ENCODE measurements at places on chromosomes 2 and 18.

DNA sequence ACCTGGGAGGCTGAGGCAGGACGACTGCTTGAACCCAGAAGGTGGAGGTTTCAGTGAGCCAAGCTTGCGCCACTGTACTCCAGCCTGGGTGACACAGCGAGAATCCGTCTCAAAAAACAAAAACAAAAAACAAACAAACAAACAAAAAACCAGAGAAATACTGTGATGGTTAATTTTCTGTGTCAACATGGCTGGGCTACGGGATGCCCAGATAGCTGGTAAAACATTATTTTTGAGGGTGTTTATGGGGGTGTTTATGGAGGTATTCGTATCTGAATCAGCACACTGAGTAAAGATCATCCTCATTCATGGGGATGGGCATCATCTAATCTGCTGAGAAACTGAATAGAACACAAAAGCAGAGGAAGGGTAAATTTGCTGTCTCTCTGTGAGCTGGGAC, 40.8 kb upstream of the COX7A2L start:
- no peak for DNase-seq

- no peak for DNase-seq
These were observed 446.3 kb downstream of the LPIN1 start for GRCh38 chr2:12192762-12193161.

DNA sequence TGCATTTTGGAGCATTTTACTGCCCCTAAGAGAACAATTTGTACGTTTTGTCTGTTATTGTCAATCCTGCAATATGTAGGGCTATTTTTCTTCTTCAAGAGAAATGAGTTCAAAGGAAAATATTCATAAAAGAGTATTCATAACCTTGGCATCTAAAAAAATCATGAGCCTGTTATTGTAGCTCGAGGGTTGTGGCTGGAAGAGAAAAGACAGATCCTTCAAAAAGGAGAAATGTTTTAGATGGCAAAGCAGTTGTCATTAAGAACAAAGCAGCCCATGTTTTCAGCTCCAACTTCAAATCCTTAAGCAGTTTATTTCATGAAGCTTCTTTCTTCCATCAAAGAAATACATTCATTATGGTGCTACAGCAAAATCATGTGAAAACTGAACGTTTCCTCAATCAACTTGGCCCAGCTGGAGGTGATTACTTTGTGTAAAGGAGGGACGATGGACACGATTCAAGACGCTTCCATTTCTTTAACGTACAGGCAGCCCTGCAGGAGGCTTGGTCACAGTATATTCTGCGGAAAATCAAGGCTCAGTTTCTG, 31.4 kb downstream of the QPCT start:
- DNase-seq: no peak

DNA sequence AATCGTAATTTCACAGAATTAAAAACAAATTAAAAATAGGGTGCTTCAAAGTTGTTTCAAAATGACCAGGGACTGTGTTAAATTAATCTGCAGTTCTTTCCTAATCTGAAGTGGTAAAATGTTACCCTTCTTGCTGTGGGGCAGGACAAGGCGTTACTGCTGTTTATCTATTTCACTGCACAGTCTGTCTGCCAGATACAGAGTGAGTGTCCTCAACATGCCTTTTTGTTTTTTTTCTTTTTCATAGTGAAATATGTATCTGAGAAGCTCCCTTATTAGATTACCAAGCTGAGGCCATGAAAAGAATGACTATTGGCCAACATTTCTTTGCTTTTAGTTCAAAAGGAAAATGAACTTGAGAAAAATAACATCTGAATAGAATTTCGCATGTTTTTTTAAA, 38.0 kb downstream of the KCTD1 start:
- DNase-seq: no peak

GRCh38 chr2:179438654-179439053, 174.0 kb upstream of the SESTD1 start:
- no peak for DNase-seq

- DNase-seq: no peak
These were observed 18.0 kb downstream of the ITSN2 start for GRCh38 chr2:24342110-24342910.

DNA sequence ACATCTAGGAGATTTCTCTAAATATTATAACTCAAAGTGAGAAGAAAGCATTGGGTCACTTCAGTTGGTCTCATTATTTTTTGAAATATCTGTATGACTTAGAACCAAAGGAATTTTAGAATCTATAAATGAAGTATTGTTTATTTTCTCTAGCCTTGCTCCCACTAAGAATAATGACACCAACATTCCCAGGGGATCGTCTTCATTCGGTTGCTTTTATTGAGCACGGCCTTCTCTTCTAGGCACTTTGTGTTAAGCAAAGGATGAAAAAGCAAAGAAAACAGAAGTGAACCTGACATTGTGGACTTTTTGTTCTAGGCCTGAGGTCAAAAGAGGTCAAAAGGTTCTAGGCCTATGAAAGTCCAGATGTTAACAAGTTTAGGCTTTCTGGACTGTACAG, 231.9 kb downstream of the GALR1 start:
- no peak for DNase-seq

GRCh38 chr2:214185546-214185945, 225.3 kb upstream of the VWC2L start:
- no peak for DNase-seq

GRCh38 chr2:178330175-178331017, 120.6 kb downstream of the PRKRA start:
- DNase-seq: no peak

- no peak for DNase-seq
These were observed 34.0 kb downstream of the ST6GAL2 start for GRCh38 chr2:106851881-106852501.

GRCh38 chr2:55176094-55176415, 56.0 kb downstream of the CLHC1 start:
- DNase-seq: no peak

DNA sequence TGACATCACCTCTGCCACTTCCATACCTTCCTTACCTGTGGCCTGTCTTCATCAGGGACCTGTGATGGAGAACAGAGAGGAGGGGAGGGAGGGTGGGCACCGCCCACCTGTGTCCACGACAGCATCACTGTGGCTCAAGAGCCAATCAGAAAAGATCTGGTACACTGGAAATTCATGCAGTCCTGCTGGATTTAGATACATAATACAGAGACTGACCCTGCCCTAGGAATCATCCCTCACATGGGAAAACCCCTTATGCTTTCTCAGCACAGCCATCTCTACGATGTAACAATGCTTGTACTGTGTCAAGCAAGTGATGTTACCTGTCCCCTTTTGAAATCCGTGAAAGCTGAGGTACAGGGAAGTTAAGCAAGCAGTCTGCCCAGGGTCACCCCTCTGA, 145.6 kb upstream of the EPAS1 start:
- no peak for DNase-seq

DNA sequence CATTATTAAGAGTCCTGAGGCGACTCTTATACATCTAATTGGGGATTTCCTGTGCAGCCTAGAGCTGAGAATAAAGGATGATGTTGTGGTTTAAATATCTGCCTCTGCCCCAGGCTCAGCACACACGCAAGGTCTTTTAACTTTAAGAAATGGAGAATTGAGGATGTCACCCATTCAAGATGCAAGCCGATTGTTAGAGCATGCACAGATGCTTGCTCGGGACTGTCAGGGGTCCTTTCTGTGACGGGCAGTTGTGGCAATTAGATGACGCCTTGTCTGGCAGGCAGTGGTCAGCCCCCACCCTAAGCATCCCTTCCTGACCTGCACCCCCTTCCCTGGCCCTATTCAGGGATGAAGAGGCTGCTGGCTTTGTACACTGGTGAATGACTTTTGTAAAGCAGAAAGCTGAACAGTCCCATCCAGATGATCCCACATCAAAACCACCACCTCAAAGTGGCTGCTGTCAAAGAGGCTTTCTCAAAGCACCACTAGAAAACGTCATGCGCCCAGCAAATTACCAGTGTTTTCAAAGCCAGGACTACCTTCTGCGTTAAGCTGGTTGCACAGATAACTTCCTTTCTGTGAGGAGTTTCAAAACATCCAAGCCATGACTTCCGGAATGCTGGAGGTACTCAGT, 23.7 kb downstream of the FAM178B start:
- DNase-seq: no peak

DNA sequence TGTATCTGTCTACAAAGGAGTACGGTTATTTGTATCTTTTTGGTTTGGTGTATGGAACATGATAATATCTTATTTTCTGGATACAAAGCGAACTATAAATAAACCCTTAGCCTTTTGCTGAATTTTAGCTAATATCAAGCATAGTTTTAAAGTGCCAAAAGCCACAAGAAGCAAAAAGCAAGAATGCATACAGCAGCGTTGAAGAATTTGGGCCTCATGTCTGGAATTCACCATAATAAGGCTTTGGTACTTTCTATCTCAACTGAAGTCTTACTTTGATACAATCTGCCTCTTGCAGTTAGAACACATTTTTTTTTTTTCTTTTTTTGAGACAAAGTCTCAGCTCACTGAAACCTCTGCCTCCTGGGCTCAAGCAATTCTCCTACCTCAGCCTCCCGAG, 151.5 kb downstream of the ERBB4 start:
- no peak for DNase-seq

- no peak for DNase-seq
These were observed 30.9 kb downstream of the CD28 start for GRCh38 chr2:203737360-203737759.

GRCh38 chr2:174333372-174334277, 1.1 kb upstream of the SP9 start:
- DNase-seq: no peak

GRCh38 chr2:44740678-44741077, 200.8 kb upstream of the SIX3 start:
- DNase-seq: no peak

GRCh38 chr2:153575171-153575853, 96.8 kb upstream of the RPRM start:
- DNase-seq: no peak

- DNase-seq: no peak
These were observed 40.0 kb upstream of the PEX13 start for GRCh38 chr2:60977562-60977895.

GRCh38 chr2:235480614-235481013, 13.2 kb upstream of the AGAP1 start:
- DNase-seq: no peak

DNA sequence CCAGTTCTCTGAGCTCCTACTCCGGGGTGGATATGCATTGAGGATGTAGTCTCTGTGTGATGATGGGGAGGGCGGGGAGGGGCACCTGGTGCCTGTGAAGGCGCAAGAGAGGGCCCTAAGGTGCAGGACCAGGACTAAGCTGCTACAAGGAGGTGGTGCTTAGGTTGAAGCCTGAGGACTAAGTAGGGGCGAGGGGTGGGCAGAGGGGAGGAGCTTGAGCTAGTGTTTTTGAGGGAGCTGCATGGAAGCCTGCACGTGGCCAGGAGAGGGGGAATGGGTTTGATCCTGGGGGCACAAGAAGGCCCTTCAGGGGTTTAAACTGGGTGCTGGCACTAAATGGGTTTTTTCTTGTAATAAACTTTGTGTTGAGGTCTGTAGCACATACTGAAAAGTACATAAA, 105.0 kb downstream of the UGGT1 start:
- DNase-seq: no peak

DNA sequence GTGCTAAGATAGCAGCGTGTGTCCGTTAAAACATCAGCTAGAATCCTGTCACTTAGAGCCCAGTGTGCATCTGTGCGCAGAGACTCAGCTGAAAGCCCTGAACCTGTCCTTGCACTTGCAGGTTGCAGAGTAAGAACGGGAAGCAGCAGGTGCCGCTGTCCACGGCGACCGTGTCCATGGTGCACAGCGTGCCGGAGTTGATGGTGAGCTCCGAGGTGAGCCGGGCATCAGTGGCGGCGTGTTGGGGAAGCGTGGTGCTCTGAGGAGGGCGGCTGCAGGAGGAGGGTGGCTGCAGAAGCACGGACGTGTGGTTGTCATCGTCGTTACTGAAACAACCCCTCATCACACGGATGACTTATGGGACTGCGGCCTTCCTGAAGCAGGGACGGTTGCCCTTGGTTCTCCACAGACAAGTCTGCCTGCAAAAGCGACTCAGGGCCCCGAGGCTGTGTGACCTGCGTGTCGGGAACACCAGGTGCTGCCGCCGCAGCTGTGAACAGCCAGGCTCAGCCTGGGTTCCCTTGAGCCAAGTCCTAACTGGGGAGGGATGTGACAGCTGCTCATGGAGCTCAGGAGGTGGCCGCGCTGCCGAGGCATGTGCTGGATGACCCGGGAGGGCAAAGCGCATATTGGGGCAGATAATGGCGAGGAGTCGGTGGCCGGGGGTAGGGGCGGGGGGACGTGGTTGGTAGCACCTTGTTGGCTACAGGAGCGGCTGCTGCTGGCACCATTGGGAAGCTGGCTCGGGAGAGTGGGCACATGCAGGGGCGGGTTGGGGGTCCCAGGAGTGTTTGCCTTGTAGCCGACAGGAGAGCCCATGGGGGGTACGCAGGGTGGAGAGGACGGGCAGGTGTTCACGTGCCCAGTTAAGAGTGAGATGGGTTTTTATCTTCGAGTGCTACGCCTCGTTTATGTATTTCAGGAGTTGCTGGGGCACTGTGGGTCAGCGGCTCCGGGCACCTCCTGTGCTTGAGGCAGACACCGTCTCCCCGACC, 16.6 kb downstream of the CTDP1 start:
- no peak for DNase-seq

DNA sequence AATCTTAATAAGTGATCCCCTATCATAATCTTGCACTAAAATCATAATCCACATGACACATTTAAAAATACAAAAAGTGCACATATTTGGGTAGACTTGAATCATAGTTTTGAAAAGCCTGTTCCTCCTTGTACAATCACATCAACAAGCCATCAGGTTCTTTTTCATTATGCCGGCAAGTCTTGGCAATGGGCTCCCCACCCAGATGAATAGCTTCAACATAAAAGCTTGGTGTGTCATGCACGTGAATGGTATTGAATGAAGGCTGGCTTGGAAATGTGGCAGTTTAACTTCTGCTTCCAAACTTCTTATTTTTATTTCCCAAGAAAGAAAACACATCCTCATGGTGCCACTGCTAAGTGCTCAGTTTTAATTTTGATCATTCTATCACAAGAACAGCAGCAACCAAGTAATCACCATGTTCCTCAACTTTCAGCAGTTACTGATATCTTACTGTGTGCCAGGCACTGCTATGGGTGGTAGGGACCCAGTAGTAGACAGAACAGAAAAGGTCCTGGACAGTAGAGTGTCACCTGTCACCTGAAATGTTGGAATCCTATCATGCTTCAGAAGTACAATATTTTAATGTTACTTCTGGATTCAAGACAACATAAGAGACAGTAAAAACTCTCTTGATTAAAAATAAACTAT, 89.9 kb downstream of the AP1S3 start:
- no peak for DNase-seq

DNA sequence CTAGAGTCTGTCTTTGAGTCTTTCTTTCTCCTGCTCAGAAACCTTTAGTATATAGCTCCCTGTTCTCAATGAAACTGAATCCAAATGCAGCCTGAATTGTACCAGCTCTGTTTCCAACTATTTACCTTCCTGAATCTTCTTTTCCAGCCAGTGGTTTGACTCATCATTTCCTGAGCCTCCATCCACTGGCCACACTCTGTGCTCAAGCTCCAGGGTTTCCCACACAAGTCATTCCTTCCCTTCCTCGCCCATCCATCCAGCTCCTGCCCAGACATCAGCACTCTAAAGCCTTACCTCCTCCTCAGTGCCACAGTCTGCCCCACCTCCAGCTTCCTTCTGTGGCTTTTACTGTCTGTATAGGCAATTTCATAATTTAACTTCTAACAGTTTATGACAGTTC, 233.6 kb upstream of the RASGRP3 start:
- no peak for DNase-seq

Measured in SHP77 treated with DMSO at 0.1 percent for 48 hours (cell line).